Kidney epithelial cell (primary cell): ENCODE measurements at places on chromosomes 11 and 22.

GRCh38 chr11:95641495-95641894 lies 148.1 kb downstream of the FAM76B start:
- DNase-seq: no peak

DNA sequence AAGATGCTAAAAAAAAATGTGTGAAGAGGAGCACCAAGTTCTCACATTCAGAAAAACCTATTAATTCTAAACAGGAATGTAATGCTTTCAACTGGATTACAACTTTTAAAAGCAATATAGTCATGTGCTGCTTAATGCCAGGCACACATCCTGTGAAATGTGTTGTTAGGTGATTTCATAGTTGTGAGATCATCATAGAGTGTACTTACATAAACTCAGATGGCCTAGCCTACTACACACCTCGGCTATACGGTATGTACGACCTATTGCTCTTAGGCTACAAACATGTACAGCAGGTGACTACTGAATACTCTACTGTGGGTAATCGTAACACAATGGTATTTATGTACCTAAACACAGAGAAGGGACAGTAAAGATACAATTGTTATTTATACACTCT lies 142.3 kb downstream of the RBFOX2 start:
- no peak for DNase-seq

GRCh38 chr22:47084226-47084625 lies 321.8 kb downstream of the TBC1D22A start:
- no peak for DNase-seq

DNA sequence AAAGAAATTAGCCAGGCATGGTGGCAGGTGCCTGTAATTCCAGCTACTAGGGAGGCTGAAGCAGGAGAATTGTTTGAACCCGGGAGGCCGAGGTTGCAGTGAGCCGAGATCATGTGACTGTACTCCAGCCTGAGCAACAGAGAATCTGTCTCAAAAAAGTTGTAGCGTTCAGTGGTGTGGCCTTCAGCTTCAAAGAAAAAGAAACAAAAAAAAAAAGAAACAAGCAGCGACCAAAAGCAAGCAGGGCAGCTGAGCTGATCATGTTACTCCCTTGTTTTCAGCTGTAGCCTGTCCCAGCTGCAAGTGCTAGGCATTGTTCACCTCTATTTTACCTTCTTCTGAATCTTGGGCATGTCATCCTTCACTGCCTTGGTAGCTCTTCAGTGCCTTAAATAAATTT lies 37.0 kb downstream of the SFI1 start:
- DNase-seq: no peak

DNA sequence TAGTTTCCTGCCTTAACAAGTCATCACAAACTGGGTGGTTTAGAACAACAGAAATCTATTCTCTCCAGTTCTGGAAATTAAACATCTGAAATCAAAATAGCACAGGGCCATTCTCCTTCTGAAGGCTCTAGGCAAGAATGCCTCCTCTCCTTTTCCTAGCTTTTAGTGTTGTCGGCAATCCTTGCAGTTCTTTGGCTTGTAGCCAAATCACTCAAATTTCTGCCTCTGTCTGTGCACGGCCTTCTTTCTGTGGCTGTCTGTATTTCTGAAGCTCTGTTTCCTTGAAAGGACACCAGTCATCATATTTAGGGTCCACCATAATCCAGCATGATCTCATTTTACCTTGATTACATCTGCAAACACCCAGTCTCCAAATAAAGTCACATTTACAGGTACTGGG lies 795.5 kb downstream of the METTL15 start:
- no peak for DNase-seq

DNA sequence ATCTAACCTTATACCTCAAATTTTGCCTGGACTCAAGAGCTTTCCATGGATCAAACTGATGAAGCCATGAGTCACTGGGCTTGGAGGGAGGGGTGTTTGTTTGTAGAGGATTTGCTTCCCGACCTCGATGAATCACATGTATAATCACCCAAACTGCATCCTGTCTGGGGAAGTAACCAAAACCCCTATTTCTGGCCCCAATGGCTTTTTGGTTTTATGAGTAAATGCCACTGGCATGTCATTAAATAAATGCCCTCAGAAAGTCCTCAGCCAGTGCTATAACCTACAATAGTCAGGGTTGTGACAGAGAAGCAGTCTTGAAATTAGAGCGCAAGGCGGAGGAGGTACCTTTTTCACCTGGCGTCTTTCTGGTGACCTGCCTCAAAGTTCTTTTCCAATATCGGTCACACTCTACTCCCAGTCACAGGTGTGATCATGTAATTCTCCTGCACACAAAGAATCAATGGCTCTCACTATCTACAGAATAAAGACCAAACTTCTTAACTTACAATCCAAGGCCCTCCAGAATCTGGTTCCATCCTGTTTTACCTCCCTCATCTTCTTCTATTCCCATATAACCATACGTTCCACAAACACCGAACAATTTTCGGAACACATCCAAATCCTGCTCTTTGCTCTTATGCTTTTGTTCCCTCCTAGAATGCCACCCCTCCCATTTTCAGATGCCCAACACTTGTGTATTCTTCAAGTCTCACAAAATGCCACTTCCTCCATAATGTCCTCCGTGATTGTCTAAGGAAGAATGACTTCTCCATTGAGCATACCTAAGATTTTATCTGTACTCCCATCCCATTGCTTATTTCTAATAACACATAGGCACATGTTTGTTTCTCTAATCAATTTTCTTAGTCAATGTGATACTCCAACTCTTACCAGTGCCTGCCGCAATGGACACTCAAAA lies 81.3 kb upstream of the BLID start:
- DNase-seq: peak; percentile 96

GRCh38 chr11:43920598-43921419 lies 21.6 kb upstream of the C11orf96 start:
- peak; percentile 100 for DNase-seq

DNA sequence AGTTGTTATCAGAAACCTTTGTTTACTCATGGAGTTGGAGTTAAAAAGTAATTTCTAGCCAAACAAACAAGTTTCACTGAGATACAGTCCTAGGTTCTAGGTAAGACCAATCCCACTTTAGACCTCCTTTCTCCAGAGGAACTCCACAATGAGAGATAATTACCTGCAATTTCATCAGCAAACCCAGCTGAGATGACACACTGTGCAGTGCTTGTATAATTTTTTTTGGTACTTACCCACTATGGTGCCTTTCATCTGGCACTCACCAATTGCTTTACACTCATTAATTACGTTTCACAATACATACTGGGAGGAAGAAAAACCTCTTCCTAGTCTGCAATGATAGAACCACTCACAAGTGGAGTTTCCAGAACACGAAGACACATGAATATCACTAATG lies 1.8 kb upstream of the MUC15 start:
- no peak for DNase-seq

GRCh38 chr11:861105-861479 lies 18.4 kb downstream of the TSPAN4 start:
- no peak for DNase-seq

GRCh38 chr11:64629796-64630562 lies 39.0 kb downstream of the SLC22A12 start:
- DNase-seq: no peak

DNA sequence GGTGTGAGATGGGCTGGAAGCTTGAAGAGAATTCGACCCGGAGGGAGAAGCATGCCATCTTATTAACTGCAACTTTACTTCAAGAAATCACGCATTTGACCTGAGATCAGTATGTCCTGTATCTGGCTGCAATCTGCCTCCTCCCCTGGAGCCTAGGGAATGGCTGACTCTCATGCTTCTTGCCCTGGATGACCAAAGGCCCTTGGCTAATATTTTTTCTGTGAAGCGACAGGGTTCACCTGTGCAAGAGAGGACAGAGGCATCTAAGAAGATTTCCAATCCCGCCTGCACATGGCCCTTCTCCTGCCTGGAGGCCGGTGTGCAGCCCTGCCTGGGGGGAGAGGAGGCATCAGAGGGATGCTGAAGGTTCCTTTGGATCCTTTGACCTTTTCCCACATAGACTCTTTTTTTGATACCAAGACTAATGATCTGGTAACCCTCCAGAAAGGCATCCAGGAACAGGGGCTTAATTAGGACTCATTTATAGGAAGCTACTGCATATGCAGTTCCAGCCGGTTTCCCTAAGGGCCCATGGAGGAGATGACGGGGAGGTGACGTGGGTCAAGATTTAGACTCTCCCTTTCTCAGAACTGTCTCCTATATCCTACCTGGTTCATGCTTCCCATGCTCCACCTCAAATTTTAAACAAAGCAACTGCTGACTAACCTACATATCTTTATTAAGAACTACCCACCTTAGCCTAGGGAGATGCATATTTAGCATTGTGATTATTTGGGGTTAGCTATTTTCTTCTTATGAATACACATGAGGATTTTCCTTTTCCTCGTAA lies 50.8 kb downstream of the NTM start:
- DNase-seq: no peak

DNA sequence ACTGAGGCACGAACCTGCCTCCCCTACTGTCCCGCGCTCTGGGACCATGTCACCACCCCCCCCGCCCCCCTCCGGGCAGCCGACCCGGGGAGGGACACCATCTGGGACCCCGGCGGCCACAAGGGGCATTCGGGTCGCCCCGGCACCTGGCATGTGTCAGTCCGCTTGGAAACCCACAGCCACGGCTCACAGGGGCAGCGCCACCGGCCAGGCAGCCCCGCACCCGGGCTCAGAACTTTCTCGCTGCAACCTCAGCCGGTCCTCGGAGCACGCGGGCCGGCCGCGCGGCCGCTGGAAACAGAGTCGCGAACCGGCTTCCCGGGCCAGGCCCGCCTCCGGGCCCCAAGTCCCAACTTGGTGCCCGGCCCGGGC lies 159.9 kb upstream of the GRK3 start:
- no peak for DNase-seq

GRCh38 chr11:67354075-67355022 lies 1.0 kb upstream of the POLD4 start:
- DNase-seq: peak; percentile 90

DNA sequence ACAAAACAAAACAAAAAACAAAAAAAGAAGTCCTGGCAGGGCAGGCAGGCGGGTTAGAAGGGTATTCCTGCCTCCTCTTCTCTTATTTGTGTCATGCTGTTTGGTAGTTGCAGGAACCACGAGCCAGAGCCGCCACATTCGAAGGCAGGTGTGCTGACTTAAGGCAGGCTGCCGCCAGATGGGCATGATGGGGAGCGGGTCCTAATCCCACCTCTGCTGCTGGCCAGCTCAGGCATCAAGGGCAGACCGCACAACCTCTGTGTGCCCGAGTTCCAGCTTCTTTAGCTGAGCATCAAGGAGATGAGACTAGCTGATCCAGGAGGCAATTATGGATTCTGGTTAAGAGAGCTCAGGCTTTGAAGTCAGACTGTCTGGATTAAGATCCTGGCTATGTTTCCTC lies 12.1 kb downstream of the OAF start:
- DNase-seq: no peak

- DNase-seq: no peak
These were observed 1.7 kb upstream of the CHRM1 start for GRCh38 chr11:62922653-62923431.

DNA sequence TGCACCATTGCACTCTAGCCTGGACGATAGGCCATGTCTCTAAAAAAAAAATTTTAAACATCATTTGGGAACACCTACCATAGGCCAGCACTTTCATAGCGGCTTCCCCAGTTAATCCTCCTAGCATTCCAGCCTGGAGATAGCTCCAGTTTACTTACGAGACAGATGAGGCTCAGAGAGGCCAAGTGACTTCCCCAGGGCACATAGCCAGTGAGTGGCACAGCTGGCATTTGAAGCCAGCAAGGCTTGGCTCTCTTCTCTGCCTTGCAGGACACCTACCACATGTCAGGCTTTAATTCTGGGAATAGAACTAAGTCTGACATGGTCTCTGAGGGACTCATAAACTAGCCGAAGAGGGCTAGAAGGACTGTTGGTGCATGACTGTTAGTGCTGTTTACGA lies 4.9 kb upstream of the TAGLN start:
- no peak for DNase-seq

- DNase-seq: no peak
These were observed 8.2 kb downstream of the PATL1 start for GRCh38 chr11:59660621-59661020.

DNA sequence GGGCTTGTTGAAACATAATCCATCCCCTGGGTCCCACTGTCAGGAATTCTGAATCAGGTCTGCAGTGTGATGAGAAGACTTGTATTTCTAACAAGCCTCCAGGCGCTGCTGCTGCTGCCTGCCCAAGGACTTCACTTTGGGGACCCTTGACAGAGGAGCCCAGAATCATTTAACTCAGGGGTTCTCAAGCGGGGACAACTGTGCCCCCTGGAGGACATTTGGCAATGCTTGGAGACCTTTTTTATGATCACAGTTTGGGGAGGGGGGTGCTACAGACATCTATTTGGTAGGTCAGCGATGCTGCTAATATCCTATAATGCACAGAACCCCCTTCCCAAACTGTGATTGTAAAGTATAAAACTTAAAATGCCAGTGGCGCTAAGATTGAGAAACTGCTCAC lies 312.8 kb downstream of the OPCML start:
- no peak for DNase-seq

DNA sequence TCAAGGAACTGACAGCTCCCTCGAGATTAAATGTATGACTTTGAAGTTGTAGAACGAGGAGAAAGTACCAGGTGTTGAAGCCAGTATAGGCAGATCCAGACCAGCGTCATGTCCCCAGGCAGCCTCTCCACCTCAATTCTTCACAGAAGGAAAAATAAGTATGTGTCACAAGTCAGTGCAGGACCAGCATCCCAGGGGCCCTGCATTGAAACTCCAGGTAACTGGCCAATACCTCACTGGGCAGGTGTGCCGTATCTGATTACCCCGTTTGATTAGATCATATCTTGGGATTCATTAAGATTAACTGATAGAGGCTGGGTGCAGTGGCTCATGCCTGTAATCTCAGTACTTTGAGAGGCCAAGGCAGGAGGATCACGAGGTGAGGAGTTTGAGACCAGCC lies 466.7 kb upstream of the B3GAT1 start:
- DNase-seq: no peak

- no peak for DNase-seq
These were observed 1.5 kb downstream of the CRKL start for GRCh38 chr22:20918663-20919218.

DNA sequence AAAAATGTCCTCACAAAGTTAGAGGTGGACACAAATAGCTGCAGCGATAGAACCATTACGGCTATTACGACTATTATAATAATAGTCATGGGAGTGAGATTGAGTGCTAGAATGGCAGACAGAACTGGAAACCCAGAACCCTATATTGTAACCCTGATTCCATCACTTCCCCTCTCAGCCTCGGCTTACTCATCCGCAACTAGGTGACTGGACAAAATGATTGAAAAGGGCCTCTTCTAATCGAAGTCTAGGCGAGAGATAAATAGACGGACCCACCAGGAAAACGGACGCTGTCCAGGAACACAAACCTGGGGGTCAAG lies 629 bp downstream of the PSMA1 start:
- no peak for DNase-seq
